ENCODE measurements at places on chromosomes 13 and 19.
A peak's percentile ranks its signal among the peaks of the same experiment; 100 is the strongest.

DNA sequence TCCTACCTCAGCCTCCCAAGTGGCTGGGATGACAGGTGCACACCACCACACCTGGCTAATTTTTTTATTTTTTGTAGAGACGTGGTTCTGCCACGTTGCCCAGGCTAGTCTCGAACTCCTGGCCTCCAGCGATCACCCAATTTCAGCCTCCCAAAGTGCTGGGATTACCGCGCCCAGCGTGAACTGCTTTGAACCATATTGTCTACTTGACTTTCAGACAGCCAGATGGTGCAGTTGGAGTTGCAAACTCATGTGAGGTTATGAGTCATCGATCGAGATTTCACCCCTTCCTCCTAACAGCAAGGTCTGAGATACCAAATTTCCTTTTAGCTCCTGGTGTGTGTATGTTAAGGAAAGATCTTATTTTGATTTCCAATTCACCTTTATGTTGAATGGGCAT lies 2.7 kb downstream of the SLC27A1 start:
- DNase-seq, result peak; percentile 75

GRCh38 chr19:1233115-1233667 lies 4.6 kb downstream of the CBARP start:
- DNase-seq, result no peak

- DNase-seq, result peak; percentile 36
Measured at GRCh38 chr19:47228937-47229675, 1.9 kb downstream of the BBC3 start.

DNA sequence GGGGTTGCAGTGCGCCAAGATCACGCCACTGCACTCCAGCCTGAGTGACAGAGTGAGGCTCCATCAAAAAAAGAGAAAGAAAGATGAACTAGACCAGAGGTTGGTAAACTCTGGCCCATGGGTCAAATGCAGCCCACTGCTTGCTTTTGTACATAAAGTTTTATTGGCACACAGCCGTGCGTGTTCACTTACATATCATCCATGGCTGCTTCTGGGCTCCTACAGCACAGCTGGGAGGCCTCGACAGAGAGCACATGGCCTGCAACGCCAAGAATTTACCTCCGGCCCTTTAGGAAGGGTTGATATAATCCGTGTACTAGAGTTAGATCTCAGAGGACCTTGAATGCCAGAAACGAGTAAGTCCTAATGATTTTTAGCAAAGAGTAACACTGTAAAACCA lies 46.0 kb downstream of the GNG7 start:
- no peak for DNase-seq

- no peak for DNase-seq
Measured at GRCh38 chr13:50131920-50132903, 117.0 kb downstream of the KCNRG start.

All from brain microvascular endothelial cell (primary cell).